Stimulated activated CD8-positive, alpha-beta memory T cell treated with anti-CD3 and anti-CD28 coated beads, Interleukin-2, amount 100 ng/mL, for 1 hour (primary cell): ENCODE measurements at places on chromosomes 5 and 9.

DNA sequence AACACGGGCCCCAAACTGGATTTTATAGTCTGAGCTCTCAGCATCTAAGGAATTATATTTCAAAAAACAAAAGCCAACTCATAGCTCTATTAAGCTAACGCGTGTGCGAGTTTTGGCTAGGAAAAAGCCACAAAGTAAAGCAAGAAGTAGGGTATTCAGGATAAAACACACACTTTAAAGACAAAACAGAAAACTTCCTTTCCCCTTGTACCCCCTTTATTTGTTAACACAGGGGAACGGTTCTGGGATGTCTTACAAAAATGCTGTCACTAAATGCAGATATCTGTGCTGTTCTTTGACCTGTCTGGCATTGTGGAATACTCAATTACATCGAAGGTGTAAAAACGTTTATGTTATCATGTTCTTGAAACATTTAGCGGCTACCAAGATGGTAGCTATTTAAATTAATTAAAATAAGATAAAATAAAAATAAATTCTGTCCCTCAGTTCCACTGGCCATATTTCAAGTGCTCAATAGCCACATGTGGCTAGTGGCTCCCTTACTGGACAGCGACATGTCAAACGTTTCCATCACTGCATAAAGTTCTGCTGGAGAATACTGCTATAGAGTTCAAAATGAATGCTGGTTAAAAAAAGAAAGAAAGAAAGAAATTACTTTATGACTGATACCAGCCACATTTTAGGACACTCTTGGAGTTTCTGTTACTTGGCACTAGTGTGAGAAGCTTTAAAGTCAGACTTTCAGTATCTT is 7.2 kb upstream of the MEF2C start:
- no peak for DNase-seq

DNA sequence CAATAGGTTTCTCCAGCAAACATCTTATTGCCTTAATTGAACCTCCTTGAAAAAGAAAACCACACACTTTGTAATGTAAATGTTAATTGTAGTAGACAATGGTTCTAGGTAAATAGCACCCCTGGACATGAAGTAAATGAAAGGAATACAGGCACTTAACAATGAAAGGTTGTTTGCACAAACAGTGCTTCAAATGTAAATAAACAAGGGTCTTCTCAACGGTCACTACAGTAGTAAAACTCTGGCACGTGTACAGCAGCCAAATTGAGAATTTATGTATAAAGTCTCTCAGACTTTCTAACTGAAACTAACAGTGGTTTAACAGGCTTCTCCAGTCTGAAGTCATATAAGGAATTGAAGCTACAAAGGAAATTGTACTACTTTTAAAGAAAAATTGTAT is 218.3 kb downstream of the MEF2C start:
- DNase-seq = no peak

GRCh38 chr9:104775976-104776375 is 12.0 kb downstream of the NIPSNAP3B start:
- no peak for DNase-seq

DNA sequence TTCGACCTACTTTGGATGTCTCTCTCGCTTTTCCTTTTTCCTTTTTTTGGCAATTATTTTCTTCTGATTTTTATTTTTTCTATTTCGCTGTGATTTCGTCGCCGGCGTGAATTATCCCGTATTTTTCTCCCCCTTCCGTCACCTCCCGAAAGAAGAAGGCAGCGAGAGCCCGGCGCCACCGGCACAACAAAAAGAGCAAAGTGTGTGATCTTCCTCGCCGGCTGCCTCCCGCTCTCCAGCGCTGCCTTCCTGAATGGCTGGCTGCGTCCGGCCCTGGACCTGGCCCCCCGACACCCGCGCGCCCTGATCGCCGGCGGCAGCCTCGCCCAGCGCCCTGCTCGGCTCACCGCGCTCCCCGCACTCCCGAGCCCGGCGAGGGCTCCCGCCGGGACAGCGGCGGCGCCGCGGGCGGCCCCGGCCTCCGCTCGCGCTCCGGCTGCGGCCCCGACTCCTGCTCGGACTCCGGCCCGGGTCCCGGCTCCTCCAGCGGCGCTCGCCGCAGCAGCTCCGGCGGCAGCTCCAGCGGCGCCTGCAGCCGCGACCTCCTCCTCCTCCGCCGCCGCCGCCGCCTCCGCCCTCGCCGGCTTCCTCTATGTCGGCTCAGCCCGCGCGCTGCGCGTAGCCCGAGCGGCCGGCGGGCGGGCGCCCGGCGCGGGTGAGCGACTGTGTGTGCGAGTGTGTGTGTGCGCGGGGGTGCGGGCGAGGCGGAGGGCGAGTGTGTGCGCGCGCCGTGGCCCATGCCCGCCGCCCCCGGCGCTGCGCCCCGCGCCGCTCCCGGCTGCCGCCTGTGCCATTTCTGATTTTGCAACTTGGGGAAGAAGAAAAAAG is 960 bp downstream of the NR2F1 start:
- no peak for DNase-seq

- DNase-seq = no peak
Measured at GRCh38 chr5:169749295-169749694, 112.2 kb downstream of the DOCK2 start.

DNA sequence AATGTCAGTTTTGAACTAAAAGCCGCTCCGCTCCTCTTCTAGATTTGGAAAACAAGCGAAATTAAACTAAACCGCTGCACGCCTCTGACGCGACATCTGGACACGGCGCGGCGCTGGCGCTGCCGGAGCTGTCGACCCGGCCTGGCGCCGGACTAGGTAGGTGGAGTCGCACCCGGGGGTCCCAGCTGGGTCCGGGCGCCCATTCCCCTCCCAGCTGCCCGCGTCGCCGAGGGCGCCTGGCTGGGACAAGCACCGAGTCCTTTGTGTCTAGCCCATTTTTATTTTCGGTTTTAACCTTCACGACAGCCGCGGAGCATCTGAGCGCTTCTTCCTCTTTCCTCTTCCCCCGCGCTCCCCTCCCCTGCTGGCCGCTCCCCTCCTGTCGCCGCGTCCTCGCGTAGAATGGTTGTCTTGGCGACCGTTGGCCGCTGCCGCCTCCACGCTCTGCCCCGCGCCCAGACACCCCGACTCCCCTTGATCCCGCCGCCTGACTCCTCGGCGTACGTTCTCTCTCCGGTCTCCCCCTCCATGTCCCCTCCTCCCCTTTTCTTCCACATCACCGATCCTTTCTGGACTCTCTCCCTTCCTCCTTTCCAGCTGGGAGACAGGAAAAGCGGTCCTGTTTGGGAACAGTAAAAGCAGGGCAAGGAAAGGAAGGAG is 545 bp downstream of the CDKN2B-AS1 start:
- DNase-seq = peak; percentile 43

DNA sequence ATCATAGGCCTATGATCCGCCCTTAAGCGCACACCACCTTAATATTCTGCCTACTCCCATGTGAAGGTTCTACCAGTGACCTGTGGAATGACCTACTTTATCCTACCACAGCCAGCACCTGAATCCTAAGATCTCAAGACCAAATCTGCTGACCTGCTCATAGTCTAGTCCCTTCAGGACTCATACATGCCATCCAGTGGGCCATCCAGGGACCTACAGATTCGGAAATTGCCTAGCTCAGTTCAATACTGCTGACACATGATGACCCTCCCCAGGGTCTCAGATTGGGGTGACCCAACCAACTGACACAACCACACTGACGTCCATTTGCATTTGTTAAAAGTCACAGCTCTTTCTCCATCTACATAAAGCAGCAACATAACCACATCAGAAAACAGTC is 443.8 kb upstream of the ST8SIA4 start:
- DNase-seq = no peak

DNA sequence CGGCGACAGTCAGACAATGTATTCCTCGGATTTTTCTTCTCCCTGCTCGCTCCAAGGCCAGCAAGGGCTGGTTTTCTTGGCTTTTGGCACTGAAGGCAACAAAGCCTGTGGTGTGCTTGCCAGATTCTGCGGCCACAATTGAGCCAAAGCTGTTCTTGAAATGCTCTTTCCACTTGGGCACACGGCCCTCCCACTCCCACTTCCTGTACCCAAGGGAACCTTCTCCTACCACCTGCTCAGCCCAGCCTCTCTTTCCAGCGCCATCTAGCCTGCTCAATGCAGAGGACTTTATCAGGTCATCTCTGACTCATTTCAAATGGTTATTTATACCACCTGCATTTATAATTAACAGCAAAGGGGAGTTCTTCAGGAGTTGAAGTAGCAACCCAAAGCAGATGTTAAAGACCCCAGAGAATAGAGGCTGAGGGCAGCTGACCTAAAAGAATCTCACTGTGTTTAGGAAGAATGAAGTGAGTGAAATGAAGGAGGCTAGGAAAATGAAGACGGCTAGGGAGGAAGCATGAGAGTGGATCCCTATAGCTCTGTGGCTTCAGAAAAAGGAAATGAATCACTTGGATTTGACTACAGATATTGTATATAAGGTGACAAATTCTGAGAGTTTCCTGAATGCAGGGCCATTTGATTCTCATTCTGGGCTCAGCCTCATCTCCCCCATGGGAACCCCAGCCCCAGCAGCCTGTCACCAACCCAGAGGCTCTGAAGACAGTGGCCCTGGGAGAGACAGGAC is 439.0 kb downstream of the ENC1 start:
- no peak for DNase-seq

DNA sequence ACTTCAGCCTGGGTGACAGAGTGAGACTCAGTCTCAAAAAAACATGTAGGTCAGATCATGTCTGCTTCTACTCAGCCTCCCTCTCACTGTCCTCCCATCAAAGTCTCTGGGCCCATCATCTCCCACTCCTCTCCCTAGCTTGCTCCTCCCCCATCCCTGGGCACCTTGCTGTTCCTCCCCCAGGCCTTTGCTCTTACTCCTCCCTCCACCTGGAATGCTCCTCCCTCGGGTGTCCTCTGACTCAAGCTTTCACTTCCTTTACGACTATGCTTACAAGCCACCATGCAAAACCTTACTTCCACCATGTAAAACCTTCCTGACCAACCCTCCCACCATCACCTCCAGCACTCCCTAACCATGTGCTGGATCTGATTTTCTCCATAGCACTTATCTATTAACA is 51.5 kb downstream of the MTMR12 start:
- no peak for DNase-seq

DNA sequence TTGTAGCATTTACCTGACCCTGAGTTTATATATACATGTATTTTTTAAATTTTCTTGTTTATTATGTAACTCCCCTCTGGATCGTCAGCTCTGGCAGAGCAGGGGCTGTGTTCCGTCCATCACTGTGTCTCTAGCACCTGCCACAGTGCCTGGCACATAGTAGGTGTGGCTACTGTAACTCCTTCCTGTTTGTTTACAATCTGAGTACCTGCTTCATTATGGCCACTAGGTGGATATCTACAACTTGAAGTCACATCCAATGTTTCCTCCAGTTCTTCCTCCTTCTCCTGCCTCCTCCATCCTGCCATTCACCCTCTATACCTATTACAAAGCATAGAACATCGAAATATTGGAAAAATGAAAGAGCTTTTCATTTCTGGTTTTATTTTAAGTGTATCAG is 14.2 kb upstream of the PPP1R2B start:
- no peak for DNase-seq

DNA sequence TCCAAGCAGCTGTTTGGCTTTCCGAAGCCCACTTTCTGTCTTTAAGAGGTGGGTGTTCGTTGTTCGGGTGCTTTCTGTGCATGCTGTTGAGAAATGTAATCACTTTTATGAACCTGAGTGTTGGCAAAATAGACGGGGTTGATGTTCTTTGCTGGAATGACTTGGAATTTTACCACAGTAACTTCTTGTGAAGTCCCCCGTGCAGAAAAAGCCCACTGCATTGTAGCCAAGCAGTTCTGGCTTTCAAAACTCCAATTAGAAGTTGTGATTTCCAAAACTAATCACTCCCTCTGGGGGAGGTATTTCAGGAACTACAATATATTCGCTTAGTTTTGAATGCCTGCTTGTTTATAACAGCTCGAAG is 111.1 kb downstream of the PAM start:
- DNase-seq = no peak

DNA sequence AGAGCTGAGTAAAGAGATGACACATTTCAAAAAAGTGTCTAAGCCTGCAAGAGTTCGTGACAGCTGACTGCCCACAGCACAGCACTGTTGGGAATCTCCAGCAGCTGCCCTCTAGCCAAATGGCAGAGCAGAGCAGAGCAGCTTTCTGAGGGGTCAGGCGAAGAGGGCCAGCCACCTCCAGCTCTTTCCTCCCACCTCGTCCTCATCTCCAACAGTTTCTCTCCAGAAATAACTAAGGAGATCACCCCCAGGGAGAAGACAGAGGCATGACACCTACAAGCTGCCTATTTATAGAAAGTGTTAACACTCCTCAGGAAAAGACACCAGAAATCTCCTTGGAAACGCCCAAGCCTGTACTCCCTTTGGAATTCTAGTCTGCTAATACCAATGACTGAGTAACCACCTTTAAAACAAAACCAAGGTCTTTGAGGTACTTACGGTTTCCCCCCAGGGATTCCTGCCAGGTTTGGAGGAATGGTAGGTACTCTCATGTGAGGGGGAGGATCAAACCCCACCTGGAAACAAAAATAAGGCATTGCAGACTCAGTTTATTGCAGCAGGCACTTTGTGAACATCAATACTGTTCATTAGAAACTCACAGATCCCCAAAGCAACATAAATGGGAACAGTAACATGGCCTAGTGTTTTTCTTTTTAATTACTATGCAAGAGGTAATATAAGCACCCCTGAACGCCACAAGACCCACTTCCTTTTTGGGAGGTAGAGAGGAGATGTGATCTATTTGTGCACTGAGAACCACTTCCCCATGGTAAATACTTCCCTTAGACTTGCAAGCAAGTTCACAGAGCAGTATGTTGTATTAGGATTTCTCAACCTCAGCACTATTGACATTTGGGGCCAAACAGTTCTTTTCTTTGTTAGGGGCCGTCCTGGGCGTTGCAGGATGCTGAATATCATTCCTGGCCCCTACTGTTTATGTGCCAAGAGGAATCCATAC is 79.3 kb downstream of the TLE1 start:
- DNase-seq = no peak

DNA sequence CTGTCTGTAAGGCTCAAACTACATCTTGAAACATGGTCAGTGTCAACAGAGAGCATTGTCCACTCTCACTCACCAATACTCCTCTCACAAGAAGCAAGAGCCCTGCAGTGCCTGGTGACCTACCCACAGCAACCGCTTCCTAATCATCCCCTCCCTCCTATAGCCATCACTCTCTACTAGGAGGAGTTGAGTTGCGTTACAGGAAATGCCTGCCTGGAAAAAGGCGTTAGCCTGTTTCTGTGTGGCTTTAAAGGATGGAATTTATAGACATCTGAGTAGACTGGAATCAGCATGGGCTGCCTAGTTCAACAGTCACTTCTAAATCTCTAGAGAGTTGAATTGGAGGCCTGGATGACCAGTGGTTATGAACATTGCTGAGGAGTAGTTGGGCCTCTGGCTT is 108.3 kb upstream of the FER start:
- DNase-seq = no peak

GRCh38 chr9:79817438-79818004 is 245.8 kb downstream of the TLE4 start:
- DNase-seq = no peak
